Gastrocnemius medialis (tissue), 4 donors: ENCODE measurements at places on chromosomes 7 and 10.

GRCh38 chr10:95296764-95297163 lies 6.0 kb upstream of the PDLIM1 start:
- H3K27ac ChIP-seq: no peak overlapping the region
- H3K36me3 ChIP-seq: no peaks in the 10 kb centered on the region
- DNase-seq: no peak
- H3K27me3 ChIP-seq: no peaks in the 10 kb centered on the region

- no peaks in the 10 kb centered on the region for H3K27me3 ChIP-seq
- H3K4me1 ChIP-seq: no peaks in the 10 kb centered on the region
- no peaks in the 10 kb centered on the region for H3K36me3 ChIP-seq
- no peak overlapping the region for H3K4me3 ChIP-seq
- DNase-seq: no peak
Measured at GRCh38 chr7:140127360-140128127, 49.2 kb downstream of the KDM7A start.

- H3K4me1 ChIP-seq: peaks cover 34% of the 10 kb centered on the region
- no peaks in the 10 kb centered on the region for H3K36me3 ChIP-seq
- peak overlapping the region; percentile 85 for H3K27ac ChIP-seq
- no peaks in the 10 kb centered on the region for H3K27me3 ChIP-seq
- no peak for DNase-seq
- H3K4me3 ChIP-seq: peak overlapping the region; percentile 68
Measured at GRCh38 chr10:16436367-16436757, 448 bp upstream of the PTER start.

DNA sequence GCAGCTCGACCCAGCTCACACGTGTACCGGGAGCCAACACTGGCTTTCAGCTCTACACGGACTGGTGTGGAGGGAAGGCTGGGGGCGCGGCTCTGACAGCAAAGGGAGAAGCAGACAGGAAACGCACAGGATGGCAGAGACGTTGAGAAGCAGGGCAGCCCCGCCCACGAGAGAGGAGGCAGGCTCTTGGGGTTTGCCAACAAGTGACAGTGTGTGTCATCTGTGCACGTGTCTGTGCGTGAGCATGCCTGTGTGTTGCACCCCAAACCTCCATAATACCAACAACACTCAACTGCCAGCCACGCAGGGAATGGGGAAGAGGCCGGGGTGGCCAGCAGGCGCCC lies 64.4 kb upstream of the PDGFA start:
- no peaks in the 10 kb centered on the region for H3K4me1 ChIP-seq
- no peak for DNase-seq
- H3K27me3 ChIP-seq: no peaks in the 10 kb centered on the region
- H3K4me3 ChIP-seq: no peak overlapping the region

GRCh38 chr10:77333610-77334340 lies 303.8 kb downstream of the KCNMA1 start:
- H3K27me3 ChIP-seq: no peaks in the 10 kb centered on the region
- peaks cover 32% of the 10 kb centered on the region for H3K4me1 ChIP-seq
- no peak for DNase-seq
- H3K4me3 ChIP-seq: no peak overlapping the region
- H3K36me3 ChIP-seq: no peaks in the 10 kb centered on the region

GRCh38 chr10:122201401-122201800 lies 69.7 kb upstream of the BTBD16 start:
- H3K36me3 ChIP-seq: peaks cover 4% of the 10 kb centered on the region
- H3K27ac ChIP-seq: peak overlapping the region; percentile 83
- peaks cover 23% of the 10 kb centered on the region for H3K4me1 ChIP-seq
- H3K4me3 ChIP-seq: no peak overlapping the region
- H3K27me3 ChIP-seq: no peaks in the 10 kb centered on the region
- DNase-seq: no peak

DNA sequence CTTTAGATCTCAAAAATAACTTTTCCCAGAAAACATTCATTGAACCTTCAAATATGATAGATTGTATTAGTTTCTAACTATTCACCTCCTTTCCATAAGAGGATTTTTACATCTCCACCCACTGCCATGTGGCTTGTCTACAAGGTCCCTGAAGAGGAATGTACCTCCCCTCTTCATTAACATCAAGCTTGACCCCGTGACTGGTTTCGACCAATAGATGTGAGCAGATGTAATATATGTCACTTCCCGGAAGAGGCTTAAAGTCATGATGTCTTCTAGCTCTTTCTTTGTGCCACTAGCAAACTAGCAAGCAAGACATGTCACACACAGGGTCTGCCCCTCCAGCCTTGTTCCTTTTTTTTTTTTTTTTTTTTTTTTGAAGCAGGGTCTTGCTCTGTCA lies 6.9 kb downstream of the BAZ1B start:
- peaks cover 36% of the 10 kb centered on the region for H3K4me1 ChIP-seq
- peaks cover 16% of the 10 kb centered on the region for H3K36me3 ChIP-seq
- DNase-seq: no peak
- H3K4me3 ChIP-seq: no peak overlapping the region
- no peaks in the 10 kb centered on the region for H3K27me3 ChIP-seq

DNA sequence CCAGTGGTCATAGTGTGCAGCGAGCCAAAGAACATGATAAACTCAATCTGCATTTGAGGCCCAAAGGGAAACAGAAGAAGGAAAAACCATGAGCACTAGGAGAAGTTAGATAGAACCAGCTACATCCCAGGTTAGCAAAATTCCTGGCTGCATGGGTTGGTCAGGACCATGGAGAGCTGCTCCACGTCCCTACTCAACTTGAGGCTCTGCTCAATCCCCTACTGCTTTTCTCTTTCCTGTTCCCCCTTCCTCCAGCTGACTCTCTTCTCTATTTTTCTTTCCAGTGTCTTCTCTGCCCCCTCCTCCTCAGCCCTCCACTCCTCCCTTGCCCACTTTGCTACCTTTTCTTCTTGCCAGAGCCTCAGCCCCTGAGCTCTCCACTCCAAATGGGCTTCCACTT lies 21.9 kb upstream of the VSIR start:
- no peaks in the 10 kb centered on the region for H3K4me1 ChIP-seq
- no peaks in the 10 kb centered on the region for H3K27me3 ChIP-seq
- no peaks in the 10 kb centered on the region for H3K36me3 ChIP-seq

DNA sequence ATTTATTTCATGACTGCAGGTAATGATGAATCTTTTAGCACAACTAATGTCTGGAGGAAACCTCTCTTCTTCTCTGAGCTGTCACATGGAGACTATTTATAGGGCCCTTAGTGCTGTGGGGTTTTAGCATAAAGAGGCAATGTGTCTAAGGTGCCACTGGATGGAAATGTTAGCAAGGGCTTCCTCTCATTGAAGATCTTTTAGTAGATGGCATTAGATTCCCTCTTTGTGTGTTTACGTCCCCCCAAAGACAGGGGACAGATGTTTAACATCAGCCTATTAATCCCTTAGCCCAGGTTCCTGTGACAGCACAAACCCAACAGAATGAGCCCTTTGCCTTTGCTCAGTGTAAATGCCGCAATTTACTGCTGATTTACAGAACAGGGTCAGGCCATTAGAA lies 208.6 kb downstream of the SKAP2 start:
- H3K27me3 ChIP-seq: no peaks in the 10 kb centered on the region
- no peaks in the 10 kb centered on the region for H3K4me1 ChIP-seq
- no peak for DNase-seq
- H3K27ac ChIP-seq: no peak overlapping the region
